ENCODE measurements at places on chromosomes 12 and 14. TPM values are rescaled to one million over a fixed set of nuclear protein-coding genes. Genes with fewer than 3 reads are reported as not detected.

DNA sequence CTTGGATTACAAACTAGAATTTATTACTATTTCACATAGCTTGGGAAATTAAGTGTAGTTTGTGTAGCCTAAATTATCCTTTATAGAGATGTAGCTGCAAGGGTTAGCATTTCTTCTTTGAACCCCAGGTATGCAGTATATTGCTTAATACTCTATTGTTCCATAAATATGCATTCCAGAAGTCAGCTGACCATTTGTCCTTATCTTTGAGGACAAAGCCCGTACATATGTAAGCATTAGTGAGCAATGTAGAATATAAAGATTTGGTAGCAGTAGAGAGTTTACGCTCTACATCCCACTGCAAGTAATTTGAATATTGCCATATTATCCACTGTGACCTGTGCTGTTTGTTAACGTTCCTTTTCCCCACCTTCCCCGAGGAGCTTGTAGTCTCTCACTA, 26.9 kb downstream of the PPM1A start:
- no peak overlapping the region for H3K27ac ChIP-seq
- no peaks in the 10 kb centered on the region for H3K36me3 ChIP-seq
- H3K27me3 ChIP-seq, result no peaks in the 10 kb centered on the region
- peaks cover 60% of the 10 kb centered on the region for H3K4me1 ChIP-seq
- DNase-seq, result no peak

The KRT6C gene
- not detected for total RNA-seq

- H3K27me3 ChIP-seq, result no peaks in the 10 kb centered on the region
- H3K36me3 ChIP-seq, result no peaks in the 10 kb centered on the region
- peak overlapping the region; percentile 43 for H3K27ac ChIP-seq
- H3K4me1 ChIP-seq, result peaks cover 9% of the 10 kb centered on the region
- no peak overlapping the region for H3K4me3 ChIP-seq
These were observed 20.0 kb downstream of the RASAL1 start for GRCh38 chr12:113115455-113116126.

The PTHLH gene
- 0.42 TPM for total RNA-seq

GRCh38 chr12:71552728-71553501, 110.7 kb downstream of the ZFC3H1 start:
- H3K36me3 ChIP-seq, result no peaks in the 10 kb centered on the region
- H3K4me1 ChIP-seq, result no peaks in the 10 kb centered on the region
- no peak overlapping the region for H3K27ac ChIP-seq
- H3K27me3 ChIP-seq, result no peaks in the 10 kb centered on the region
- no peak overlapping the region for H3K4me3 ChIP-seq

The ABCC9 gene
- total RNA-seq, result 17.0 TPM

GRCh38 chr12:57190037-57190436, 26.6 kb upstream of the NXPH4 start:
- peaks cover 86% of the 10 kb centered on the region for H3K36me3 ChIP-seq
- no peaks in the 10 kb centered on the region for H3K27me3 ChIP-seq
- no peaks in the 10 kb centered on the region for H3K4me1 ChIP-seq
- DNase-seq, result no peak
- H3K27ac ChIP-seq, result no peak overlapping the region

The KCNJ8 gene
- 63.3 TPM for total RNA-seq

The PROX2 gene
- total RNA-seq, result not detected

- no peaks in the 10 kb centered on the region for H3K27me3 ChIP-seq
- no peak overlapping the region for H3K27ac ChIP-seq
- H3K36me3 ChIP-seq, result no peaks in the 10 kb centered on the region
- DNase-seq, result no peak
These were observed 80.5 kb downstream of the SAMD4A start for GRCh38 chr14:54647378-54647777.

The GMPR2 gene
- 130 TPM for total RNA-seq

GRCh38 chr12:48827513-48828096, 9.3 kb downstream of the CACNB3 start:
- H3K4me3 ChIP-seq, result no peak overlapping the region
- peaks cover 4% of the 10 kb centered on the region for H3K4me1 ChIP-seq
- H3K36me3 ChIP-seq, result peaks cover 49% of the 10 kb centered on the region
- DNase-seq, result no peak
- H3K27me3 ChIP-seq, result no peaks in the 10 kb centered on the region

- H3K27me3 ChIP-seq, result no peaks in the 10 kb centered on the region
- H3K27ac ChIP-seq, result no peak overlapping the region
- no peaks in the 10 kb centered on the region for H3K4me1 ChIP-seq
- DNase-seq, result no peak
- no peaks in the 10 kb centered on the region for H3K36me3 ChIP-seq
- no peak overlapping the region for H3K4me3 ChIP-seq
These were observed 43.5 kb upstream of the PTPRQ start for GRCh38 chr12:80400571-80400991.

The LRP6 gene
- total RNA-seq, result 17.0 TPM

DNA sequence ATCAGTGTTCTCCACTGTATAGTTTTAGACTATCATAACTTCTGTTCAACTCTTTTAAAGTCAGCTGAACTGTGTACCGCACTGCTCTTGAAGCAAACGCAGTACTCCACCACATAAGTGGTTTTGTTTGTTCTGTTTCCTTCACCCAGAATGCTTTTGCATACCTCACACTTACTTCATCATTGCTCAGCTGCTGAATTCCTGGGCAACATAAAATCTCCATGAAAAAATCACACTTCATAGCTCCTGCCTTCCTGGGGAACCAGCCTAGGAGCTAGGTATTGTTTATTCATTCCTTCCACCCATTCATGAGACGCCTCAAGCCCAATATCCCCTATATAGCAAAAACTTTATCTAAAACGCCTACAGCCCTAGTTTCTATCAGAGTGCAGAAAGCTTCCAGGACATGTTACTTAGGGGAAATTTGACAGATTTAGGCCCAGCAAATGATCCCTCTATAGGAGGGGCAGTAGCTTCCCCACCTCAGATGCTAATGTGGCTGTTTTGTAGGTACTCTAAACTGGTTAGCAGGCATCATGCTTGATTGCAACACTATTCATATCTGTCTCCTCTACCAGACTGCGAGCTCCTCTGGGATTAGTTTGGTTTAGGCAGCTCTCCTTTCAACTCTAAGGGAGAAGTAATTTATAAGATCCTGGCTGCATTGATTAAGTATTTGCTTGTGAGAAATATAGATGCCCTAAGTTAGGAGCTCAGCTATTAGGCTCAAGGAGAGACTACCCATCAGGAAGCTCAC, 44.5 kb downstream of the LRRC9 start:
- no peaks in the 10 kb centered on the region for H3K4me1 ChIP-seq
- H3K4me3 ChIP-seq, result no peak overlapping the region
- H3K36me3 ChIP-seq, result no peaks in the 10 kb centered on the region
- no peak for DNase-seq

GRCh38 chr12:94707892-94708291, 57.5 kb upstream of the TMCC3 start:
- H3K4me3 ChIP-seq, result no peak overlapping the region
- H3K36me3 ChIP-seq, result no peaks in the 10 kb centered on the region
- H3K27me3 ChIP-seq, result no peaks in the 10 kb centered on the region
- DNase-seq, result peak; percentile 47
- peak overlapping the region; percentile 28 for H3K27ac ChIP-seq
- peaks cover 23% of the 10 kb centered on the region for H3K4me1 ChIP-seq

The RTN1 gene
- total RNA-seq, result 8.0 TPM

- peak overlapping the region; percentile 14 for H3K27ac ChIP-seq
- DNase-seq, result no peak
- H3K4me3 ChIP-seq, result no peak overlapping the region
- no peaks in the 10 kb centered on the region for H3K27me3 ChIP-seq
- H3K36me3 ChIP-seq, result no peaks in the 10 kb centered on the region
These were observed 52.4 kb downstream of the NTN4 start for GRCh38 chr12:95738024-95738611.
